ENCODE measurements at places on chromosomes 3 and 15.

GRCh38 chr3:100106531-100107141 lies 7.7 kb downstream of the FILIP1L start:
- DNase-seq: no peak

DNA sequence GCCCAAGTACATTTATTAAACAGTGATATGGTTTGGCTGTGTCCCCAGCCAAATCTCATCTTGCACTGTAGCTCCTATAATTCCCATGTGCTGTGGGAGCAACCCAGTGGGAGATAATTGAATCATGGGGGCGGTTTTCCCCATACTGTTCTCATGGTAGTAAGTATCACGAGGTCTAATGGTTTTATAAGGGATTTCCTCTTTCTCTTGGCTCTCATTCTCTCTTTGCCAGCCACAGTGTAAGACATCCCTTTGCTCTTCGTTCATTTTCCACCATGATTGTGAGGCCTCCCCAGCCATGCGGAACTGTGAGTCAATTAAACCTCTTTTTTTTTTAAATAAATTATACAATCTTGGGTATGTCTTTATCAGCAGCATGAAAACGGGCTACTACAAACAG lies 228.0 kb upstream of the TP63 start:
- DNase-seq: no peak

DNA sequence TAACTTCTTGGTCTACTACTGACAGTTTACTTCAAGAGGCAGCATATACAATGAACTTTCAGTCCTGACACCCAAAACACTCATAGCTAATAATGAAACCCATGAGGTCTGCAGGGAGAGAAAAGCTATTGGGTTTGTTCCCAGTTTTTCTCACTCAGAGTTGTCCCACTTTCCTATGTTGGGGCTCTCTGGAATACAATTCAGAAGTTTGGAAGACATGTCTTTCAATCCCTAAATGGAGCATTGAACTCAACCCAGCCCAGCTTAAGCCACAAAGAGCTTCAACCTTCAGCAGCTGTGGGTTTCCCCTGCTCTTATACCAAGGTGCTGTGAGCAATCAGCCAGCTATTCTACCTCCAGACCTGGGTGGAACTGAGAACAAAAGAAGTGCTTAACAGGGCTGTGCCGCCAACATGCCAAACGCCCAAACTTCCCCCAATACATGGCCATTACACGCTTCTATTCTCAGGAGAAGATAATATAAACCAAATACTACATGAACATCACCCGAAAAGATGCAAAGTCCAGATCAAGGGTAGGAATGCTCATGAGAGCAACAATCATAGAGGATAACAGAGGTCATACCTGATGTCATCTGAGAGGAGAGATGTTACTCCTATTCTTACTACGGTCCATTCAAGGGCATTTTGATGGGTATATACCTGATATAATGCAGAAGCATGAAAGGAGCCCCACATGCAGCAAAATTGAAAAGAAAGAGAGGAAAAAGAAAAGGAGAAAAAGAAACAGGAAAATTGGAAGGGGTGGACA lies 131.2 kb upstream of the TGFBR2 start:
- no peak for DNase-seq

DNA sequence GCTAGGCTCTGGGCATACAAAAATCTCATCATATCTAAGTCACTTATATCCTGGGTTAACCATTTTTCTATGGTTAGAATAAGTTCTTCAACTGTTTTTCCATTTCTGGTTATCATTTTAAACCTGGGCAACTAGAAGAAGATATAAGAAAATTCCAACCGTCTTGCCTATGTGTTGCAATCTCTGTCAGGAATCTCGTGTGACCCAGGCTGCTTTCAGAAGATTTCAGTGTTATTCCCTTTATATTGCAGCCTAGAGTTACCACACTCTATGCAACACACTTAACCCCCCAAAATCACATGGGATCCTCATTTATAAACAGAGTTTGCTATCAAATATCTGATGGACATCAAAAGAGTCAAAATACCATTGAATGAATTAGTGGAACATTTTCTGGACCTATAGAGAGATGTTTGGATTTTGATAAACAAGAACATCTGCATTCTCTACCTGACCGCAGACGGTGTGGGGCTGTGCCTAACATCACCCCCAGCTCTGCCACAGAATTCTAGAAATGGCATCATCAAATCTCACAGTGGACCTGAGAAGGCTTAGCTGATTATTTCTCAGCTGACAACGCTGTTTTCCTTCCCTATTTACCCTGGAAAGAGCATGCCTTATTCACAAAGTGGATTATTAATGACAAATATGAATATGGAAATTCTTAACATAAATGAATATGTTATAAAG lies 515.7 kb downstream of the NTRK3 start:
- DNase-seq: no peak

DNA sequence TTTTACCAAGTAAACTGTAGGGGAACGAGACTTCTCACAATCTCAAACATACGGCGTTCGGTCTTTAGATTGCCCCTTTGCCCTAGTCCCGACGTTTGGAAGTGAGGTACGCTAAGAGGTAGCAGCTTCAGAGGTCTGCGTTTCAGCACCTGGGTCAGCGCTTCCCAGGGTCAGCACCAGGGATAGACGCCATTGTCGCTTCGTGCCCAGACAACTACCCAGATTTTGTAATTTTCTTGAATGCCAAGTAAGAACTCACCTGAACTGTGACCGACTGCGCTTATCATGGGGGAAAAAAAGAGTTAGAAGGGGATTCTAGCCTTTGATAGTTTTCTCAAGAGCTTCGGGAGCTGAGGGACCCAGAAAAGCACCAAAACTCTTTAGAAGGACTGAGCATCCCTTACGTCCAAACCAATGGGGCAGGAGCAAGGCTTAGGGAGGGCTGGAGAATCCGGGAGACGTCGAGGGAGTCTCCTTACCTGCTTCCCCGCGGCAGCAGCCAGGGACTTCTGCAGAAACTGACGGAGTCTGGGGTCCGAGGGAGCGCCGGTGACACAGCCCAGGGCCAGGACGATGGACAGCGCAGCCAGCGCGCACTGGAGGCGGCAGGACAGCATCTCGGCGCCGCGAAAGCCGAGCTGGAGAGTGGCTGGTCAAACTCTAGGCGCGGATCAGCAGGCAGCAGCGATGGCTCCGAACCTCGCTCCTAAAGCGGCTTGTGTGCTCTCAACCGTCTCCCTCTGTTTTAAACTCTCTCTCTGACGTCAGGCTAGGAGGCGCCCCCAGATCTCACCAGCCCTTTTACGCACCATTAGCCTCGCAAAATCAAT lies at the start of gene SST:
TSS of gene SST (minus strand) at position 720 of the 830 bp plus-strand sequence. CDS start at position 617, 103 bp downstream.
- DNase-seq: no peak

All from stimulated activated CD8-positive, alpha-beta memory T cell treated with anti-CD3 and anti-CD28 coated beads, Interleukin-4, amount 100 ng/mL, for 1 hour (primary cell).